Femur (tissue), 1 donor: ENCODE measurements at places on chromosomes 16 and 17.

DNA sequence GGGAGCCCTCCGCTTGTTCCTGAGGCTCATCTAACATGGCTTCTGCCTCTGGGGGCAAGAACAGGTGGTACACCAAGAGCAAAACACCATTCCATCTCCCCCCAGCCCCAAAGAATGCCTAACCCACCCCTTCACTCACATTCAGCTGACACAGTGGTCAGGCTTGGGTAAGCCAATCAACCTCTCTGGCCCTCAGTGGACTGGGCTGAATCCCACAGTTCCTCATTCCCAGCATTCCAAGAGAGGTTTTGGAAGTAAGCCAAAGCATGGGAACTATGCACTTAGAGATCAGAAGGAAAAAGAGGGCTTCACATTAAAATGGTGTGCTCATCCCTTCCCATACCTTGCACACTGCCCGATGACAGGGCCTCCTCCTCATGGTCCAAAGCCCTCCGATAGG lies 7.8 kb downstream of the PIGS start:
- DNase-seq: no peak

GRCh38 chr16:12900156-12900555 lies 1.2 kb upstream of the SHISA9 start:
- DNase-seq: no peak

- DNase-seq: no peak
Observed at GRCh38 chr16:82248677-82249076, 78.7 kb upstream of the MPHOSPH6 start.

DNA sequence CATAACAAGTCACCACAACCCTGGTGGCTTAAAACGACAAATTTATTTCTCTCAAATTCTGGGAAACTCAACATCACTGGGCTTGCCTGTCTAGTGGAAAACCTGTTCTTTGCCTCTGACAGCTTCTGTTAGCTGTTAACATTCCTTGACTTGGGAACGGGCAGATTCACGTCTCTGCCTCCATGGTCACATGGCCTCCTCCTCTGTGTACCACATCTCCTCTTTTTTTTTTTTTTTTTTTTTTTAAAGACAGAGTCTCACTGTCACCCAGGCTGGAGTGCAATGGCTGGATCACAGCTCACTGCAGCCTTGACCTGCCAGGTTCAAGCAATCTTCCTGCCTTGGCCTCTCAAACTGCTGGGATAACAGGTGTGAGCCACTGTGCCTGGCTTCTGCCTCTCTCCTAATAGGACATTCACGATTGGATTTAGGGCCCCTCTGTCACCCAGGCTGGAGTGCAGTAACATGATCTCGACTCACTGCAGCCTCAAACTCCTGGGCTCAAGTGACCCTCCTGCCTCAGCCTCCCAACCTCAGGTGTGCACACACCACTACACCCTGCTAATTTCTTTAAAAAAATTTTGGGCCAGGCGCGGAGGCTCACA lies 11.7 kb upstream of the LLGL1 start:
- no peak for DNase-seq

GRCh38 chr17:41800601-41801373 lies 11.0 kb downstream of the P3H4 start:
- DNase-seq: peak; percentile 55

GRCh38 chr17:28370744-28371103 lies 617 bp upstream of the VTN start:
- DNase-seq: no peak

DNA sequence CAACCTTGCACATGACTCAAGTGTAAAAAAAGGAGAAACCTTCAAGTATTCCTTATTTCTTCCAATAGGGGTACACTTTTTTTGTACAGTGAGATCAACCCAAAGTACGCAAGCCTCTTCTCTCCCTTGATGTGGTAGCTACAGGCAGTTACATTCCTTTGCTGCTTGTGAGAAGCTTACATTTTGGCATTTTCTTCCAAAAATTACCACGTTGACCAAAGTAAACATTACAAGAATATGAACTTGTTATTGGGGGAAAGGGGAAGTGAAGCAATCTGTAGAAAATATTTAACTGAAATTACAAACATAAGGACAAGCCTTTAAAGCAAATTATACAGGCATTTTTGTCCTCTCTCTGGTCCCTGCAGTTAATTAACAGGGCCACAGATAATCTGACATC lies 97.0 kb upstream of the TOB1 start:
- no peak for DNase-seq

DNA sequence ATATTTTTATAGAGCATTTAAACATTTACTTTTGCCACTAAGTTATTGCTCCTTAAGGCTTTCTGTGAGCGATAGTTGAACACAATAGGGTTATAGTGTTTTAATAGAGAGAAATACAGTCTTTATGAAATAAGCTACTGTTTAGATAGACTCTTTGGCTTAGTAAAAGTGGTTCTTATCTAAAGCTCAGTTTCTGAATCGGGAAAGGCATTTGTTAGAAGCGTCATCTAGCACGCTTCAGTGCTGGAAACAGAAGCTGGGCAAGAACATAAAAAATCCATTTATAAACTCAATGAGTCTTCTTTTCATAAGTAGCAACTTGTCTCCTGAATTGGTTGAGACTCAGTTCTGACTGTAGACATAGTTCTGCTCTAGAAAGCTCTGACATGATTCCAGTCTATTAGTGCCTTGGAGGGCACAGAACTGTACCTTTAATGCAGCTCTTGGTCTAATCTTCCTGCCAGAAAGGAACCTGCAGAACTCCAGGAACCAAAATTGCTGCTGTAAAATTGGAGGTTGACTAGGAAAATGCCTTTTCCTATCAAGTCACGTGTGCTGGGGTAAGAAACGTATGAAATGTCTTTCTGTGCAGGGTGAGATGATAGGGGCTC lies 55.4 kb upstream of the DNAJA2 start:
- DNase-seq: no peak

- DNase-seq: no peak
Observed at GRCh38 chr16:3865241-3865640, 15.3 kb downstream of the CREBBP start.

- DNase-seq: peak; percentile 45
Observed at GRCh38 chr17:82808921-82809905, 30.6 kb downstream of the ZNF750 start.

- DNase-seq: no peak
Observed at GRCh38 chr17:35765086-35765710, 4.5 kb downstream of the C17orf50 start.
